Urinary bladder (tissue), 4 donors: ENCODE measurements at places on chromosomes 12 and 14.
A peak's percentile ranks its signal among the peaks of the same experiment; 100 is the strongest.

DNA sequence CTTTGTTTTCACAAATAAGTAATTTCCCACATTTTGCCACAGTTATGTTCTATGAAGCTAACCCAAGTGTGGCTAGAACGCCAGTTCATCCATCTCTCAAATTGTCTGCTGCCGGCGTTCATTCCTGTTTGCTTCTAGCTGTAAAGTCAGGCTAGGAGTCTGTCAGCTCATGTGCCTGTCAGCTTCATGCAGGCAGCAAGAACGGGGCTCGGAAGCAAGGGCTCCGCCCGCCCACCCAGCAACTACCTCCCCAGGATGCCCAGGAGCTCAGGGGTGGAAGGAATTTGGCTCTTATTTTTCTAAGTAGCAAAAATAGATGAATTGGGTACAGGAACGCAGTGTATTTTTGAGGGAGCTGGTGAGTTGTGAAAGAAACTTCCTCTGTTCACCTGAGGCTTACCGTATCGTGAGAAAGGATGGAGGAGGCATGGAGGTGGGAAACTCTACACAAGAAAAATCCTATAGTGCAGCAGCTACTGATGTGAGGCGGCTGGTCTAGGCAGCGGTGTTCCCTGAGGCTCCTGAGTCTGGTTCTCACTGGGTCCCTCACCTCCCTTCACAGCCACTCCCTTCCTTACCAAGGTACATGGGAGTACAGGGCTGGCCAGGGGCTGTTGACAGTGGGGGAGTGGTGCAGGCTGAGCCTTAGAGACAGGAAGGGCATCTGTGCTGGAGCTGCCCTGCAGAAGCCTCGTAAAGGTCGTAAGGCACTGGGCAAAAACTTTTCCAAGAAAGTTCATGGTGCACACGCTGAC lies 54.5 kb upstream of the AMN start:
- DNase-seq = no peak

DNA sequence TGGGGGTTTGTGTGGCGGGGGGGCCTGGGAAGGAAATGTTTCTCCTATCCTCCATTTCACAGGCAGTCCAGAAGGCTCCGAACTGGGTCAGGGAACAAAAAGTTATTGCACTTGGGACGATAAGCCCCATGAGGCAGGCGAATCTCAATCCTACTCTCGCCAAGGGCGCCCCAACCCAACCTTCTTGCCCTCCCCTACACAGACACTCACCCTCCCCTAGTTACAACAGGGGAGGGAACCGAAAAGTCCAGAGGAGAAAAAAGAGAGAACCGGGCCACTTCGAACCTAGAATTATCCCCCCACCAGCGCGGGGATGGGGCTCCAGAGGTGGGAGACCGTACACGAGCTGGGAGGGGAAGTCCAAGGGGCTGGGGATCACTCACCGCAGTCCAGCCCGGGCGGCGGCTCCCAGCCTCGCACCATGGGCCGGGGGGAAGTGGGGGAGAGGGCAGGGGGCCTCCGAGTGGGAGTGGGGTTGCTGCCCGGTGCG lies 357 bp downstream of the HOMEZ start:
- DNase-seq = no peak

DNA sequence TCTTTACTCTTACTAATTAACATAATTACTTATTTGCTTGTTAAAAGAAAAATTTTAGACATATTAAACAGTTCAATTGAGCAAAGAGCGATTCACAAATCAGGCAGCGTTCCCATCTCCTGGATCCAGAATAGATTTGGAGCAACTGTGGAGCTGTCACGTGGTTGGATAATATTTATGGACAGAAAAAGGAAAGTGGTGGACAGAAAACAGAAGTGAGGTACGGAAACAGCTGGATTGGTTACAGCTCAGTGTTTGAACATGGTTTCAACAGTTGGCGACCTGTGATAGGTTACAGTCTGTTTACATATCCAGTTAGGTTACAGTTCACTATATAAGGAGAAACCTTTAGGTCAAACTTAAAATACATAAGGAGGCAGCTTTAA lies 19.7 kb upstream of the FAM234B start:
- DNase-seq = no peak

DNA sequence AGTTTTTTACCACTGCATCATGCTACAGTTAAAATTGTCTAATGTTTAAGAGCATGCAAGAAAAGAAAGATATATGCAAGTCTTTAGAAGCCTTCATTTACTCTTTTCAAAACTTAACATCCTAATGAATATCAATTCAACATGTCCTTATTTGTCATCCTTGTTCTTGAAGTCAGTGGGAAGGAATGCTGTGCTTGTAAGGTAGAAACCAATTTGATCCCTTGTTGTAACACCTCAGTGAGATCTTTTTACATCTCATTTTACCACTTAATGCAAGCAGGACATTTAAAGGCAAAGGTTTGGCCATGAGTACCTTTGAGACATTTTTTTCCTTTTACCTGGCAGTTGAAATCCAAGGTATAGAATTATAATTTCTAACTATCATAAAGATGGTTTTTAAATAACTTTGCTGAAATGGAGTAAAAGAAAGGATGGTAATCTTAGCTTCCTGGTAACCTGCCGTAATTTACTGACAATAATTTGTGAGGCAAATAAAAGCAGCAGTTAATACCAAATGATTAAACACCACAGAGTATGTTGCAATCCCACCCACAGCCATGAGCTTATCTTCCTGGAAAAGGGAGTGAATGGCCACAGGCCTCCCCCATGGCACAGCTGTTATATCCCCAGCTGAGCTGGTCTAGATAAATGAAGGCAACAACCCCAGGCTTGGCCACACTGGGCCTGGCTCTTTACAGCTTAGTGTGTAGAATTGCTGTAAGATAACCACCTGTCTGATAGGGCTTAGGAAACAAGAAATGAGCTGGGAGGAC lies 33.2 kb upstream of the STRN3 start:
- DNase-seq = no peak

GRCh38 chr12:12891080-12891880 lies at the start of gene GPRC5A:
TSS of gene GPRC5A (plus strand) at chr12:12891562. CDS start at chr12:12908250, 16,688 bp downstream.
- DNase-seq = peak; percentile 83

DNA sequence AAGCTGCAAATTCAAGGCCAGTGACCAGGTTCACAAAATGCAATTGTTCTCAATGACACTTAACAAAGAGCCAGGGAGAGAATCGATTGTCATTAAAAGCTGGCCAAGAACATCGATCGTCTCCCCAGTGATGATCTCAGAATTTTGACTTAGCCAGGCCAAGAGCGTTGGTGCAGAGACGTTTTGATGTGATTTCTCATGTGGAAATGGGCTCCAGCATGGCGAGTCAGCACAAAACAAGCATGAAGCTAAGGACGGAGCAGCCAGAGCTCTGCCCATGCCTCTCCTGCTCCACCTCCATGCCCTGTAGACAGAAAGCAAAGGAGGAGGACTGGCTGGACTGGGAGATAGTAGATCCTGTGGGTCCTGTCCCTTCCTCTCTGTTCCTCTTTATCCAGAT lies 270.8 kb downstream of the FOXN3 start:
- DNase-seq = no peak

- no peak for DNase-seq
Observed at GRCh38 chr12:63777340-63777739, 2.4 kb upstream of the RXYLT1 start.

DNA sequence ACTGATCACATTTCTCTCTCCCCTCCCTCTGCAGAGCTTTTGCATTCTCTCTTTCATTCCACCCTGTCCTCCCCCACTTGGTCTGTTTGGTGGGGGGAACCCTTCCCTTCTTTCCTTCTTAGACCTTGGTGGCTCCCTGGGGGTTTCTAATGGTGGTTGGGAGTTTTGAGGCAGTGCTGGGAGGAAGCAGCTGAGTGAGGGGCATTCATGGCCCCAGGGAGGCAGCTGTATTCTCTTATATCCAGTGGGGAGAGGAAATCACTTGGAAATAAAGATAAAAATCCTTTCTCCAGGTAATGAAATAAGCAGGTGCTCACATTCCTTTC lies 13.3 kb downstream of the NGDN start:
- no peak for DNase-seq

GRCh38 chr14:95021588-95021987 lies 135.7 kb downstream of the DICER1 start:
- DNase-seq = no peak

DNA sequence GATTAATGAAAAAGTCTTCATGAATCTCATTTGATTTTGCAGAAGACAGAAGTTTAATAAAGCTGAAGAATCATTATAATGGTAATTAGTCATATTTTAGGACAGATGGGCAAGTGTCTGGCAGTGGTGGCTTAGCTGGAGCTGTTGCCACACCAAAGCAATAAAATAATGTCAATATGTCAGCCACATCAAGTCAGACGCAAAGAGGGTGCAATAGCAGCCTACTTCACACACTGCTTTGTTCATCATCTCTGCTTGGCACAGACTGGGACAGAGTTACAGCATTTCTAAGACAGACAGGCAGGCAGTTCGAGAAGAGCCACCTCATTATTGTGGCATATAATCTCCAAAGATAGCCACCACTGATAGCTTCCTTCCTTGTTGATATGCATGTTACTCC lies 16.9 kb upstream of the KRR1 start:
- no peak for DNase-seq
